GM06990 (cell line): ENCODE measurements at places on chromosomes 6 and 20.

- DNase-seq: no peak
These were observed 168.3 kb upstream of the STMND1 start for GRCh38 chr6:16933532-16933931.

DNA sequence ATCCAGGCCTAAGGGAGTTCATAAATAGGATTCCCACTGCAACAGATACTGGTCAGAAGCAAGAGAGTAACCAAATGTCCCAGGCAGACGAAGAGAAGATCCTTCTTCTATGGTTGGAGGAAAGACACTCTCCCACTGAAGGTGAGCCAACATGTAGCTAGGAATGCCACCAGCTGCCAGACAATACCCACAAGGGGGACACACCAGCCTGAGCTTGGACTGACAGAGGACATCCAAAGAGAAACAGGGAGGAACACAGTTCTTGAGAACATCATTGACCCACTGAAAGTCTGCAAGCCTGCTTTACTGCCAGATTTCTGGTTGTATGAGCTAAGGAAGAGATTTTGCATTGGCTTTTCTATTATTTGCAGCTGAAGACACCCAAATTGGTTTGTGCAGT is 80.1 kb downstream of the PXDC1 start:
- DNase-seq: no peak

DNA sequence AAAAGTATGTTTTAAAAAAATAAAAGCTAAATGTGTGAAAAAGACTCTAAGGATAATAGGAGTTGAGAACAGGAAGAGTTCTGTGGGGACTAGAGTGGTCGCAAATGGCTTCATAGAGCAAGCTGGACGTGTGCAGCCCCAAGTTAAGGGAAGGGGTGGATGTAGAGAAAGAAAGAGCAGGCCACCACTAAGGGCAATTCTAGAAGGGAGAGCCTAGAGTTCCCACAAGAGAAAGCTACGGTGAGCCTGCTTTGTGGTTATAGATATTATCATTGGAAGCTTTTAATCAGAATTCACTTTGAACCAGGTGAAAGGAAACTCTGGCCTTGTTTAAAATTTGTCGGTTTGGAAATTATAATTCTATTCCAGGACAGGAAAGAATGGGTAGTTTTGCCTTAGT is 101.6 kb downstream of the HIVEP2 start:
- DNase-seq: no peak

GRCh38 chr6:132964868-132965382 is 150.6 kb downstream of the RPS12 start:
- no peak for DNase-seq

- DNase-seq: no peak
These were observed 47.9 kb downstream of the BLTP3A start for GRCh38 chr6:34839666-34840352.

DNA sequence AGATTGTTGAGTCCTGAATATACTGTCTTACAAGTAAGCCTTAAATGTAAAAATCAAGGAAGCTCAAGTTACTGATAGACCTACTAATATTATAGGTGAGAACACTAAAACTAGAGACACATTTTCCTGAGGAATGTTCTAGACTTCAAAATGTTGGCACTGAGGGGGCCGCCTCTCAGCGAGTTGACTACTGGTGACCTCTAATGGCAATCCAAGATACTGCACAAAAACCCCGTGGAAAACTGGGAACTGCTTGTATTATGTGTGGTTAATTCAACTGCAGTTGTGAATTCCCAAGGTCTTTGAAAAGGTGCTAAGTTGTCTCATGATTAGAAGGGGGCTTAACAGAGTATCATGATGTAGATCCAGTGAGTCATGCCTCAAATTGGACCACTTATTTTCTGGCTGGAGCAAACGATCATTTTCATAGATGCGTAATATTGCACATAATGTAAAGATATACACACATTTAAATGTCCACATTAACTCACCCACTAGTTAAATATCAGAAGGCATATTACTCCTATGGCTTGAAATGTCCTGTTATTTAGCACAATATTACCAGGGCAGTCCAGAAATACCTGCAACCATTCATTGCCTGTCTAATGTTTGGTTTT is 336.2 kb downstream of the FOXA2 start:
- DNase-seq: no peak

DNA sequence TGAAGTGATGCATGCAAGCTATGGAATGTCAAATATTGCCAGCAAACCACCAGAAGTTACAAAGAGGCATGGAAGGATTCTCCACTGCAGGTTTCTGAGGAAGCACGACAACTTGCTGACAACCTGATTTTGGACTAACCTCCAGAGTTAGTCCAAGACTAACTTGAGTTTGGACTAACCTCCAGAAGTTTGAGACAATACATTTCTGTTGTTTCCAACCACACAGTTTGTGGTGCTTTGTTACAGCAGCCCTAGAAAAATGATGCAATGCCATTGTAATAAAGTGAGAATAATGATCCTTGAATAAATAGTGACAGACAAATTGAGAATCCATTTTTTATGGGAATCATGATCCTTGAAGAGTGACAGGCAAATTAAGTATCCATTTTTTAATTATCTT is 169.9 kb upstream of the HDDC2 start:
- DNase-seq: no peak

DNA sequence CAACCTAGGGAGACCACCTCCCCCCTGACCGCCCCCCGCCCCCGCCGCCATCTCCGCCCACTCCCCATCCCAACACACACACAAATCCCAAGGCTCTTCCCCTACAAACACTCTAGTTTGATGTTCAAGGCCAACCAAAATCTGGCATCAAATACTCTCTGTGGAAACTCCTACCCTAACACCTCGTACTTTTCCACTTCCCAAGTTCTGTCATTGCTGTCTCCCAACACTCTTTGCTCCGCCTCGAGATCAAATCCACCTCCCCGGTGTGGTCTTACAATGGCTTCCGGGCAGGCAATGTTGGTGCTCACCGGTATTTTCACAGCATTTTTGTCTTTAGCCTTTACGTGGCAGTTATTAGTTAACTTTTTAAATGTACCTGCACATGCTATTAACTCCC is 4.8 kb upstream of the QKI start:
- no peak for DNase-seq

DNA sequence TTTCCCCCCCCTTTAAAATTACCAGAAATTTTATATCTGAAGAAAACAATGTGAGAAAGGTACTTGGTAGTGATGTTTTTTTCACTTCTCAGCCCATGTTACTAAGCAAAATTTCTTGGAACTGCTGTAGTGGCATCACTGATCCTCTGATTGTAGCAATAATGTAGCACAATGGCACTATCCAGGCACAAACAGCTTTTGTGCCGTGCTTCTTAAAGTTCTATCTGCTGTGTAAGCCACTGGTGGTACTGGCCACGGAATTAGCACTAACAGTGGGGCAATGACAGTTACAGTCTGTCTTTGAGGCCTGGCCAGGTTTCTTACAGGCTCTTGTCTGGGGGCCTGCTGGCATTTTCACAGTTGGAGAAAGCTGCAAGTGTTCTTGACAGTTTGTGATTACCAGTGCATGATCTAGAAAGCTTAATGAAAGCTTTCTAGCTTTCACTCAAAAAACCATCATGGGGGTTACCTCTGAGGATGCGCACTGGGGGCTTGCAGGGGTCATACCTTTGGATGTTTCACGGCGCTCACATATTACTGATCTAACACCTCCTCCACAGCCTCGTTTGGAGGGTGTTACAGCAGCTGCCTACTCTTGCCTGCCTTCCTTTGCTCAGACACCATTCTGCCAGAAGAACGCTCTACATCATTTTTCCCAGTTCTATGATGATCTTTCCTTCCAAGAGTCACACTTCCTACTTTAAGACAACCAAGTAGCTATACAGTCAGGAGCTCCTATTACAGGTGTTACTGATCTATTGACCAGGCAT is 58.4 kb upstream of the ARMH2 start:
- no peak for DNase-seq

DNA sequence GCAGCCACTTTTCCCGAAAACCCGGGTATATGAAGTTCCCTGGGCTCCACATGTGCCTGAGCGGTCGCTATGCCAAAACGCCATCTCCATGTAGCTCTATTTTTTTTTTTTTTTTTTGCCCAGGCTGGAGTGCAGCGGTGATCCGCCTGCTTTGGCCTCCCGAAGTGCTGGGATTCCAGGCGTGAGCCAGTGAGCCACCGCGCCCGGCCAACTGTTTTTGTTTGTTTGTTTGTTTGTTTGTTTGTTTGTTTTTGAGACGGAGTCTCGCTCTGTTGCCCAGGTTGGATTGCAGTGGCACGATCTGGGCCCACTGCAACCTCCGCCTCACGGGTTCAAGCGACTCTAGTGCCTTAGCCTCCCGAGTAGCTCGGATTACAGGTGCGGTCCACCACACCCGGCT is 237.5 kb upstream of the IRAK1BP1 start:
- DNase-seq: no peak

- DNase-seq: no peak
These were observed 8.2 kb downstream of the ZFAND3 start for GRCh38 chr6:37827603-37828265.

- no peak for DNase-seq
These were observed 13.7 kb downstream of the SLC22A23 start for GRCh38 chr6:3443221-3443515.
